Stimulated activated CD4-positive, alpha-beta T cell treated with anti-CD3 and anti-CD28 coated beads, Interleukin-4, amount 100 ng/mL, for 4 hours (primary cell): ENCODE measurements at places on chromosomes 6 and 20.
A peak's percentile ranks its signal among the peaks of the same experiment; 100 is the strongest.

GRCh38 chr6:52483671-52484003 is 63.5 kb downstream of the EFHC1 start:
- DNase-seq, result no peak

GRCh38 chr6:161195386-161195785 is 78.5 kb downstream of the AGPAT4 start:
- DNase-seq, result no peak

GRCh38 chr6:117911660-117912059 is 4.6 kb downstream of the SLC35F1 start:
- no peak for DNase-seq

DNA sequence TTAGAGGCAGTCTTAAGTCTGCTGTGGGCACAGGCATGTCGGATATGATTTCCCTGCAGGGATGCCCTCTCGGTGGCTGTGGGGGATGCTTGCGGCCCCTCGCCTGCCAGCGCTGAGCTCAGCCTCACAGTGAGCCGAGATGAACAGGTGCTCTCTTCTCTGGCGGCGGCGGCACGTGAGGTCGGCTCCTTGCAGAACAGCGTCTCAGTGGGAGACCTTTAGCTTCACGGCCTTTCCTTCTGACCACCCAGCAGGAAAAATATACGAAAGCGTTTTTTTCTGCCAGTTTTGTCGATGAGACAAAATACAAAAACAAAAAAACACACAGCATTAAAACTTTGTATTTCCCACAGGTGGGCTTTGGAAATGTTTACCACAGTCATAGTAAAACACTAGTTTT is 23.6 kb downstream of the FOXA2 start:
- no peak for DNase-seq

DNA sequence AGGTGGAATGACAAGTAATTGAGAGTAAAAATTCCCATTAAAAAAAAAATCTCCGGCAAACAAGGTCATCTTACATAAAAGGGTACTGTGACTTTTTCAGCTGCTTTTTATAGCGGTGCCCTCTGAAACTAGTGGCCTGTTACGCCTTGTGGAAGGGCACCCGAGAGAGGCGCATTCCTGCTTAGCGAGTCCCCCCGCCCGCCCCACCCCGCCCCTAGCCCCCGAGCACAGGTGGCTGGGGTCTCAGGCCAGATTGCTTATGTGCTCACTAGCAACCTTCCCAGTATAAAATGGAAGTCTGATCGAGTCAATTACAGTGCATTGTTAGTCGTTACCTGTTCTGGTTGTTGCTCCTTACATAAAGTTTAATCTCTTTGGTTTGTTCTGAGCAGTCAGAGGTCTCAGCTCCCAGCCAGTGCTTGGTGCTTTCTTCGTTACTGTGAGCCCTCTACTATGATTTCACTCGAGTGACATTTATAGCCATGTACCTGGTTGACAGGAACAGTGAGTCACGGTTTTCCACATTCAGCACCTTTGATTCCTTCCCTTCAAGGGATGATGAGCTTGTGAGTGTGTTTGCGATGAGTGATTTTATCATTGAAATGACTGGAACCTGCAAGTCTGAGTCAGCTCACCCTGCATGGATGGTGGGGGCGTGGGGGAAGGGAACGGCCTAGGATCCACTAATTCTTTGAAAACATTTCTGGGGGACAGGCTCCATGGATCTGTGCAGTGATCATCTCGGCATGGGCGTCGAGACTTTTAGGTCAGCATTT is 47.6 kb downstream of the ZDHHC14 start:
- peak; percentile 59 for DNase-seq

- DNase-seq, result no peak
Measured at GRCh38 chr6:43904311-43905123, 134.5 kb downstream of the VEGFA start.

DNA sequence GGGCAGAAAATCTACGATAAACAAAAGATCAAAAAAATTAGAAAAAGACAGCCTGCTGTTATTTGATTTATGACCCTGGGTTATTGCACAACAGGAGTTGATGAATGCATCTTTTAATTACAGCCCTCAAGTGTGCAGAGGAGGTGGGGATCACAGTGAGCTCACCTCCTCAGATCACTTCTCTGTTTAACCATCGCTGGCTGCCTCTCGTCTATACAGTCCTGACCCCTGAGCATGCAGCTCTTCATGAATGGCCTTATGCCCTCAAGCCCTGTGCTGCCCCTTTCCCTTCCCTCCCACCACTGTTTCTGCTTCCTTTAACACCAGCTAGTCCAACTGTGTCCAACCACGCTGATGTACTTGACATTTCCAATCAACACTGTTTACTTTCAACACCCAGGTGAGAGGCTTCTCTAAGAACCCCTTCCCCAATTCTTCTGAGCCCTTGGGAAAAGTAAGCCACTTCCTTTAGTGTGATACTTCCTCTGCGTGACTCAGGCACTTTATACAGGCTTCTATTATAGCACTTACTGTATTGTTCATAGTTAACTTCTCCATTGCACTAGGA is 60.6 kb upstream of the RIPOR2 start:
- no peak for DNase-seq

DNA sequence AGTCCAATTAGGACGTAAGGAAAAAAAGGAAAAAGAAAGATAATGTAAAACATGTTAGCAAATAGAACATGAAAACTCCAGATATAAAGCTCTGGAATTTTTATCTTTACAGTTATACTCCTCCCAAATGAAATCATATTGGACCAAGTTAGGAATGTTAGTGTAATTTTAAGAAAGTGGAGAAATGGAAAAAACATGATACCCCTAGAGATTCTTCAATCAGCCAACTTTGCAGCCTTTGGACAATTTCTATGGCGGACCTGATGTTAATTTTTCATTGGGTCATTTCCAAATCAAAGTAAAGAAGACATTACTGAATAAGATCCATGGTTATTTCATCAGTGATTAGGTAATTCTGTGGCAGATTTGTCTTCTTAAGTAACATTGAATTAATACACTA is 748.7 kb downstream of the RFPL4B start:
- DNase-seq, result no peak

DNA sequence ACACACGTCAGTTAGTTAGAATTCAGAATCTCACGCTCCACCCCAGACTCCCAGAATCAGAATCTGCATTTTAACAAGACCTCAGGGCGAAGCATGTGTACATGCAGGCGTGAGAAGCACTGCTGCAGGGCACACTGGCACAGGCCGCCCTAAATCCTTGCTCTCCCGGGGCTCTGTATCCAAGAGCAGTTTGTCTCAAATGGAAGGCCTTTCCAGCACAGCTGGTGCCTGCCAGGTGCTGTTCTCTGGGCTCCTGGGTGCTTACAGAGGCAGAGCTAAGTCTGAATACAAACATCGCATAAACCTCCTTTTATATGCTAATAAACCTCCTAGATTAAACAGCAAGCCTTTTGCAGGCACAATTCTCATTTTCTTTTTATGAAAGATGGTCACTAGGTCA is 119.1 kb upstream of the CD93 start:
- DNase-seq, result no peak

- DNase-seq, result no peak
Measured at GRCh38 chr6:158955255-158955654, 44.7 kb downstream of the RSPH3 start.

GRCh38 chr20:56711018-56711417 is 81.9 kb downstream of the TFAP2C start:
- no peak for DNase-seq

- peak; percentile 35 for DNase-seq
Measured at GRCh38 chr20:62925420-62926228, 681 bp downstream of the DIDO1 start.

GRCh38 chr6:14792118-14792955 is 453.5 kb upstream of the JARID2 start:
- DNase-seq, result no peak

DNA sequence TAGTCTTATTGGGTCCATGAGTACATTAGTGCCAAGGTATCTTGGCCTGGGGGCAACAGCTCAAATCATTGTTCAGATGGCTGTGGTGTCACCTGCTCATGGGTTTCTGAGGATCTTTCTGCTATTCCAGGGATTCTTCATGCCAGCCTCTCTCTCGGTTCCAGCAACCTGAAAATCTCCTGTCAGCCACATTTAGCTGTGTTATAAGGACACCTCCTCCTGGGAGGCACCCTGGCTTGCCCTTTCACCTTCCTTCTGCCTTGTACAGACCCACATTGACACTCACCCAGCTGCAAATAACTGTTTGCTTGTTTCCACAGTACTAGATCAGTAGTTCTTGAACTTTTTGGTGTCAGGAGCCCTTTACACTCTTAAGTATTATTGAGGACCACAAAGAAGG is 159.9 kb downstream of the GRM4 start:
- DNase-seq, result no peak

GRCh38 chr6:25223490-25223991 is 55.6 kb upstream of the CARMIL1 start:
- DNase-seq, result peak; percentile 55

- DNase-seq, result no peak
Measured at GRCh38 chr20:59678288-59678687, 73.9 kb downstream of the PHACTR3 start.

GRCh38 chr20:50725724-50726005 is 5.7 kb upstream of the PARD6B start:
- no peak for DNase-seq

DNA sequence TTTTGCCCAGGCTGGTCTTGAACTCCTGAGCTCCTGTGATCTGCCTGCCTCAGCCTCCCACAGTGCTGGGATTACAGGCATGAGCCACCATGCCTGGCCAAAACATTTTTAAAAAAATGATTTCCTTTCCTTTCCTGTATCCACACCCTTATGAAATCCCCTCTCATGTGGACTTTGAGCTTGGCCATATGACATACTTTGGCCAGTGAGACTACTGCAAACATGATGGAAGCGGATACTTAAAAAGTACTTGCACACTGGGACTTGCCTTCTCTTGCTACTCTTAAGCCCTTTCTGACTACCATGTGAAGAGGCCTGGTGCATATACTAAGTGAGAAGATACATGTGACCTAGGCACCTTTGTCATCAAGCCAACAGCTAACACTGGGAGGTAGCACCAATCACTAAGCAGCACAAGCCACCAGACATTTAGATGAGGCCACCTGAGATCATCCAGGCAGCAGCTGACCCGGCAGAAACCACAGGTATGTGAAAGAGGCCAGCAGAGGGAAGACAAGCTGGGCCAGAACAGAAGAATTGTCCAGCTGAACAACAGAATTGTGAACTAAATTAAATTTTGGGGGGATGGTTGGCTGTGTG is 78.5 kb upstream of the HDAC2 start:
- DNase-seq, result no peak

DNA sequence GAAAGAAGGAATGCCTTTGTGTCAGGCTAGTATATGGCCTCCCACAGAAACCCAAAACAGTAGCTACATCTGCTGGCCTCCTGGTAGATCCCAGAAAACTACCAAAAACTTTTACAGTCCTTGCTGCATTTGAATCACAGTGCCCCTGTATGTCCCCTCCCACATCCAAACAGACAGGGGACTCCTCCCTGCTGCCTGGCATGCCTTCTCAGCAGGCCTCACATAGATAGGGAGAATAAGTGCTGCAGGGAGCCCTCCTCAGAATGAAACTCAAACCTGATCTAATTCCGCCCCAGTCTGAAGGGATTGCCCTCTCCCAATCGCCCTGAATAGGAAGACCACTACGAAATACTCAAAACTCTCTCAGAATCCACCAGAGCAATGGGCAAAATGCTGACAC is 14.1 kb upstream of the DEFB116 start:
- no peak for DNase-seq

GRCh38 chr6:106300944-106301343 is 24.6 kb downstream of the ATG5 start:
- DNase-seq, result no peak

- no peak for DNase-seq
Measured at GRCh38 chr6:23929201-23929600, 196.8 kb upstream of the NRSN1 start.

DNA sequence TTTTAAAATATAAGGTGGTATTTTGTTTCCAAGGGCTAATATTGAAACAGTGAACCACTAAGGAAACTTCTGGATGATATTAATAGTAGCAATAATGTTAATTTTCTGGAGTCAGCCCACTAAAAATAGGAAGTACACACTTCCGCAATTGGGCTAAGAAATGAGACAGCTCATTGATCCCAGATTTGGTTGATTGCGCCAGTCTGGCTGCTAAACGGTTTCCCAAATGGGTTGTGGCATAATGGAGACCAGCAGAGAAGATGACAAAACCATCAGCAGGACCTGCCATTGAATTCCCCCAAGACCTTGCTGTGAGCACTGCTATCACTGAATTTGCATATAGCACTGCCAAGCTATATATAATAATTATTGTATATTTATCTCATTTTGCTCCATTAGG is 71.2 kb upstream of the SGK1 start:
- no peak for DNase-seq

- DNase-seq, result no peak
Measured at GRCh38 chr6:139519571-139520031, 145.2 kb upstream of the CITED2 start.

DNA sequence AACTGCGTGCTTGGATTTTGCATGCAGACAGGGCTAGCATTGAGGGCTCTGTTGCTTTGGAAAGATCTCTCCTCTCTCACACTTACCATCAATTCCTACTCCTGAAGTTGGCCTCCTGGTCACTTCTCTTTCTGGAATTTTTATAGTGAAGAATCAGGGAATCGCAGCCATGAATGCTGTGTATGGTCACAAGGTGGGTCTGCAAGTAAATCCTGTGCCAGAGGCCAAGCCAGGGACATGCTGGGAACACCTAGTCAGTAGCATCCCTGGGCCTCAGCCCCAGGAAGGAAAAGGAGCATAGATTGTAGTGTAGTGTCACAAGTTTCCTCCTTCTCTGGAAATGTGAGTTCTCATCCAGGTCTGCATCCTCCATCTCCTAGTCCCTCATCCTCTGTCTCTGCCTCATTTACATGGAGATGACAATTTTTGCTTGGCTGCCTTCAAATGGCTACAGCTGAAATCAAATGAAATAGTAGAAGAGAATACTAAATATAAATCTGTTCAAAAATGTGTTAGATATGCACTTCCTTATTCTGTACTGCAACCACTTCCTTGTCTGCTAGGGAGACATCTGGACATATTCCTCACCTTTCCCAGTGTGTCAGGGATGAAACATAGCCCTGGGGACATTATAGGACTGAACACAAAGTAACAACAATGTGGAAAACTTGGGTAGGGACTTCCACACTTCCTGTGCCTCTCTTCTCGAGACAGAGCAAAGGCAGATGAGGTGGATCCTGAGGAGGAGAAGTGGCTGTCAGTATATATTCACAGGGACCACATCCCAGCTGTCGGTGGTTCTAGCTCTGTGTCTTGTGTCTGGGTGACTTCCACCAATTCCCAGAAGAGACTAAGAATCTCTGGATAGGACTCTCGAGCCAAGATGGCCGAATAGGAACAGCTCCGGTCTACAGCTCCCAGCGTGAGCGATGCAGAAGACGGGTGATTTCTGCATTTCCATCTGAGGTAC is 17.0 kb downstream of the CST9 start:
- no peak for DNase-seq

GRCh38 chr20:8250539-8251200 is 118.6 kb downstream of the PLCB1 start:
- DNase-seq, result no peak
